CD8-positive, alpha-beta memory T cell (primary cell): ENCODE measurements at places on chromosomes 13 and 19.

DNA sequence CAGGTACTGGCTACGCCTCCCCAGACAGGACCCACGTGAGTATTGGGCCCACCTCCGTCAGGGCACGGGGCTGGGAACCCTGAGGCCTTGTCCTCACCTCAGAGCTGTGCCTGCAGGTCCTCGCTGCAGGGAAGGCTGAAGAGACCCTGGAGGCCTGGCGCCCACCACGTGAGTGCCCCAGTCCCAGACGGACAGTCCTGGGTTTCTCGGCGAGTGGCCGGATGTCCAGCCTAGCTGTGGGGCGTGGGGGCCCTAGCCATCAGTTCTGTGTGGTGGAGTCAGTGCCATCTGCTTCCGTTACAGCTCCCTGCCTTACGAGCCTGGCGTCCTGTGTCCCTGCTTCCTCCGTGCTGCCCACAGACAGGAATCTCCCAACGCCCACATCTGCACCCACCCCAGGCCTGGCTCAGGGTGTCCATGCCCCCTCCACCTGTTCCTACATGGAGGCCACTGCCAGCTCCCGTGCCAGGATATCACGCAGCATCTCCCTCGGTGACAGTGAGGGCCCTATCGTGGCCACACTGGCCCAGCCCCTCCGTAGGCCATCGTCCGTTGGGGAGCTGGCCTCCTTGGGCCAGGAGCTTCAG lies 7.8 kb upstream of the OVOL3 start:
- no peak for DNase-seq

- DNase-seq: no peak
Measured at GRCh38 chr19:34579281-34580054, 97.5 kb downstream of the SCGB2B2 start.

GRCh38 chr13:40145139-40145538 lies 489.7 kb downstream of the COG6 start:
- no peak for DNase-seq

DNA sequence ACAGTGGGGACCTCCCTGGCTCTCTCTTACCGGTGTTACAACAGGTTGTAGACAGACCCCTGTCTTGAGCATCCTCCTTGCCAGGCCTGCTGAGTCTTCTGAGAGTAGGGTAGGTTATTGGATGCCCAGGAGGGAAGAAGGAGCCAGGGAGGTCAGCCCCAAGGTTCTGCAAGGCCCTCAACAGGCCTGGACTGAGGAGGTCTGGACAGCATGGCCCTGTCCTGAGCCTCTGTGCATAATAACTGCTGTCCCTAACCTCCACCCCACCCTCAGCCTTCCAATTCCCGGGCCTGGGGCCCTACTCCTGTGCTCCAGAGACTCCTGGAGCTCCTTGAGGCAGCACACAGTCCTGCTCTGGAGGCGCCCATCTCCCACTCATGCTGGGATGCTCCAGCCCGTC lies 336 bp downstream of the CD22 start:
- no peak for DNase-seq

DNA sequence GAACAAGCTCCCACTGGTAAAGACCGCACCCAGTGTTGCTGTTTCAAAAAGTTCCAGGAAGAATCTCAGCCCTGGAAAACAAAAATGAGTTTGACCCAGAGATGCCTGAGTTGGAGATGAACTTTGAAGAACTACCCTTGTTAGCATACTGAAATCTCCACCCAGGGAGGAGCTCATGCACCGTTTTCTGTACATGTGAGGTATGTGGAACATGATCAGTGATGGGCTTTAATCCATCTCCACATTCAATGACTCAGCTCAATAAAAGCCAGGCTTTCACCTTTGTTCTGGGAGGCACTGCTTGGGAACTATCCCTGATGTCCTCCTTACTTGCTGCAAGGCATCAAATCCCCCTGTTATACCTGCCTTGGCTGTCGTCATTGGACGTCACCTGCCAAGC lies 279.9 kb downstream of the UQCRFS1 start:
- DNase-seq: no peak

DNA sequence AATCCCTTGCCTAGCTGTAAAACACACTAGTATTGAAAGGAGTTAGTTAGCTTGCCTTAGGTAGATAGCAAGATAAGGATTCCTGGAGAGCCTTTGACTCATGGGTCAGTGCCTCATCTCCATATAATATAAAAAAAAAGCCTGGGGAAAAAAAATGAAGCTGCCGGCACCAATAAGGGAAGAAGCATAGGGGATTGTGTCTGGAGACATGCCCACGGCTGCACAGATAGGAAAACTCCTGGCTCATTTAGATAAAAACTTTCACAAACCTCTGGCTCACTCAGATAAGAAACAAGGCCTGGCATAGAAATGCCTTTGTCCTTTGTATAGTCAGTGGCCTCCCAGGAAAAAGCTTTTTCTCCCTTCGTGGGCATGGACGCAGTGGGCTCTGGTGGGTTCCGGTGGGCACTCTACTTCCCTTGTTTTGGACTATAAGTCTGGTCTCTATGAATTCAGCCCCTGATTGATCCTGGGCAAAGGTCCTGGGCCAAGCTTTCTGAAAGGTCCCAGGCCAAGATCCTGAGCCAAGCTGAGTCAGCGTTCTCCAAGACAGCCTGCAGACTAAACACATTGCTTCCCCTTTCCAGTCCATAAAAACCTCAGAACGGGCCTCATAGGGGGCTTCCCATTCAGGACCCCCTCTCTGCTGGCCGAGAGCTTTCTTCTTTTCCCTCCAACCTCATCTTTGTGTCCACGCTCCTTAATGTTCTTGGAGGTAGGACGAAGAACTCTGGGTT lies 4.9 kb upstream of the OR7A17 start:
- DNase-seq: no peak

DNA sequence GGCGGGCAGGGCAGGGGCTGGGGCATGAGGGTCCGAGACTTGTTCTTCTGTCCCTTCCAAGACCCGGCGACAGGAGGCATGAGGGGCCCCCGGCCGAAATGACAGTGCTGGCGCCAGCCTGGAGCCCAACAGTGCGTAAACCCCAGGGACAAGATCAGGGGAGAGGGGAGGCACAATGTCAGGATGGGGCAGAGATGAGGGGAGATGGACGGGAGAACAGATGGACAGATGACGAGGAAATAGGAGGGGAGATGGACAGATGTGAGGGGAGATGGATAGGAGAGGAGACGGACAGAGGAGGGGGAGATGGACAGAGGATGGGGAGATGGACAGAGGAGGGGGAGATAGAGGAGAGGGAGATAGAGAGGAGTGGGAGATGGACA lies 518 bp downstream of the FLT3LG start:
- no peak for DNase-seq

DNA sequence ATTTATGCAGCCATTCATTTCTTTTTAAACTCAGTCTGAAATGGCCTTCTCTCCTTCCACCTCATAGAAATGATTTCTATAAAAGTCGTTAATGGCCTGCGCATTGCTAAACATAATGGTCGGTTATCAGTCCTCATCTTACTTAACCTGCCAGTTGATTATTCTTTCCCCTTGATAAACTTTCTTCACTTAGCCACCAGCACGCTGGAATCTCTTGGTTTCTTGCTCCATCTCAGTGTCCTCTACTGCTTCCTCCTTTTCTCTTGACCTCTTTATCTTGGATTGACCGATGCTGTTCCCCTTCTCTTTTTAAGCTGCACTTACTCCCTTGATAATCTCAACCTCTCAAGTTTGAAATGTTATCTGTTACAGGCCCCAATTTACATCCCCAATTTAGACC lies 12.2 kb upstream of the CLC start:
- no peak for DNase-seq

GRCh38 chr19:30430206-30430734 lies 58.1 kb downstream of the ZNF536 start:
- no peak for DNase-seq
